Keratinocyte (primary cell): ENCODE measurements at places on chromosomes 1 and 21. TPM values are rescaled to one million over a fixed set of nuclear protein-coding genes. Genes with fewer than 3 reads are reported as not detected.

MAGI3 gene
- 2.1 to 3.2 TPM (median 2.6 TPM) in 3 replicates for polyA plus RNA-seq

TMEM61 gene
- polyA plus RNA-seq, result 0.49 to 1.1 TPM (median 1.0 TPM) in 3 replicates

OR2T11 gene
- not detected in 3 replicates for polyA plus RNA-seq

HMCN1 gene
- polyA plus RNA-seq, result 1.4 to 3.3 TPM (median 1.8 TPM) in 3 replicates

SRSF10 gene
- polyA plus RNA-seq, result 68.4 to 116 TPM (median 75.2 TPM) in 3 replicates

PTPRF gene
- 161 to 204 TPM (median 198 TPM) in 3 replicates for polyA plus RNA-seq

MRPL24 gene
- polyA plus RNA-seq, result 111 to 157 TPM (median 122 TPM) in 3 replicates
